ENCODE measurements at places on chromosomes 5 and 9. TPM values are rescaled to one million over a fixed set of nuclear protein-coding genes. Genes with fewer than 3 reads are reported as not detected.

- DNase-seq: peak; percentile 36
These were observed 283.3 kb downstream of the TMEM167A start for GRCh38 chr5:82793808-82794419.

DNA sequence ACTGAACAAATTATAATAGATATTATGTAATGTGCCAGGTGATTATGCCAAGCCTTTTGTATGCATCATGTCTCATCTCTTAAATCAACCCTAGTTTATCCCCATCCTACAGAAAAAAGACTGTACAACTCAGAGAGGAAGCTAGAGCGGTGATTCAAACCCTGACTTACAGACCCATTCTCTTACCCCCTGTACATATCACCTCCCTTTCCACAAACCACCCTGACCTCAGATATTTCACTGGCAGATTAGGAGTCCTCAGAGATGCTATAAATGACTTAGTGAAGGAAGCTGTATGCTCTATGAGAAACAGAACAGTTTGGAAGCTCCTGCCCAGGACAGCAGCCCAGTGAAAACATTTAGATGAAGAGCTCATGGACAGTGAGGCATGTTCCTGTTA, 79.1 kb upstream of the RARS1 start:
- no peak for DNase-seq

DNA sequence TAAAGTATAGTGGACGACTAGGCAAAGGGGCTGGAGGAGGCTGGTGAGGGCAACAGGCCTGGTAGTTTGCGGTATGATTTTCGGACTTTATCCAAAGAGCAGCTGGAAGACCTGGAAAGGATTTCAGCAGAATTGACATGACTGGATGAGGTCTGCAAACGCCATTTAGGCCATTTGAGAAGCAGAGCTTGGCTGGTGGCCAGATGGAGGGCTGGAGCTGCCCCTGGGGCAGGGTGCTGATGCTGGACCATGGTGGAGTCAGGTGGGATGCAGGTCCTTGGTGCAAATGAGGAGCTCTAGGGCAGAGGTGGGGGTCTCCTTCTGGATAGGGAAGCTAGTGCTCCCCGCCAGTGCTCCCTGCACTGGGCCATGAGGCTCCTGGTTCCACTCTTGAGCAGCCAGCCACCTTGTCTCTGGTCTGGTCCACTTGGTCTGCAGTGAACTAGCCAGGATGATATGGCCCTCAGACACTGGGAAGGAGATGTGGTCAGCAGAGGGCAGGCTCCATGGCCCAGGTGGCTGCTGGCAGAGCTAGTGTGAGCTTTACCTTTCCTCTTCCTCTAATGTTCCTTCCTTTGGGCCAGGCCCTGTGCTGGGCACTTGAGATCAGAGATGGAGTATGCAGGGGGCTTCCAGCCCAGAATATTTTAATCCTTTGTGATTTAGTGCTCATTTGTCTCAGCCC, 31.4 kb downstream of the COL27A1 start:
- DNase-seq: no peak

DNA sequence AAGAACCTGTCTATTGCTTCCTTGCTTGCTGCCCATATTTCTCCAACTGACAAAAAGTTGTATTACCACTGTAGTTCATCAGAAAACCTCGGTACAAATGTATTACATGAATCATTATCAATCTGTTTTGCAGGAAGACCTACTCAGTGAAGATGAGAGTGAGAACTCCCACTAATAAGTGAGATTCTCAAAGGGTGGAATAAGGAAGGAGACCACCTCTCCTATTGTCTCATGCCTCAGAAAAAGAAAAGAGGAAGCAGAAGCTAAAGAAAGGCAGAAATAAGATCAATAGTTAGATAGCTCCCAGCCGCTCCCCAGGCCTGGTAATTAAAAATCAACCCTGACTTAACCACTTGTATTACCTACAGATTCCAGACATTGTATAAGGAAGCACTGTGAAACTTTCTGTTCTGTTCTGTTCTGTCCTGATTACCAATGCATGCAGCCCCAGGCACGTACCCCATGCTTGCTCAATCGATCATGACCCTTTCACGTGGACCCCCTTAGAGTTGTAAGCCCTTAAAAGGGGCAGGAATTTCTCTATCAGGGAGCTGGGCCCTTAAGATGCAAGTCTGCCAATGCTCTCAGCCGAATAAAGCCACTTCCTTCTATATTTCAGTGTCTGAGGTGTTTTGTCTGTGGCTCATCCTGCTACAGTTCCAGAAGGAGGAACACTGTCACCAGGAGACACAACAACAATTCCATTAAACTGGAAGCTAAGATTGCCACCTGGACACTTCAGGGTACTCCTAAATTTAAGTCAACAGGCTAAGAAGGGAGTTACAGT, 152.5 kb upstream of the COX7C start:
- DNase-seq: no peak

GRCh38 chr9:114656301-114656700, 1.3 kb downstream of the TEX53 start:
- no peak for DNase-seq

Gene GRXCR2
- total RNA-seq: not detected

- DNase-seq: no peak
These were observed 457 bp upstream of the CDH18 start for GRCh38 chr5:19988457-19988856.

DNA sequence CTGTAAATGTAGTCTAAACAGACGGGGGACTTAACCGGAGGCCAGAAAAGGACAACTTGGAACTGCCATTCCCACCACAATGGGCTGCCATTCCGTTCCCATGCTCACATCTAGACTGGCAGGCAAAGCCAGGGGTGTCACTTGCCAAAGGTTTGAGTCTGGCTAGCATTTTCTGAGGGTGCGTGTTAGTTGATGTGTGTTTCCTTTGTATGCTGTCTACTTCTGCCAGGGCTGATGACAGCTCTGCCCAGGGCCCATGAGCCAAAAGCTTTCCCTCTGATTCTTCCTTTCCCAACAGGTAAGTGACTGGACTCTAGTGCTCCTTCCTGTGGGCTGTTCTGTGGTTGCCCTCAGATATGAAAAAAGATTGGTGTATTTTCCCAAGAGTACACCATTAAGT, 68.0 kb downstream of the ZNF608 start:
- no peak for DNase-seq

GRCh38 chr9:85742597-85742936, 813 bp upstream of the AGTPBP1 start:
- no peak for DNase-seq

GRCh38 chr5:36939969-36940858, 63.6 kb downstream of the NIPBL start:
- DNase-seq: no peak

Gene NMUR2
- total RNA-seq: not detected

DNA sequence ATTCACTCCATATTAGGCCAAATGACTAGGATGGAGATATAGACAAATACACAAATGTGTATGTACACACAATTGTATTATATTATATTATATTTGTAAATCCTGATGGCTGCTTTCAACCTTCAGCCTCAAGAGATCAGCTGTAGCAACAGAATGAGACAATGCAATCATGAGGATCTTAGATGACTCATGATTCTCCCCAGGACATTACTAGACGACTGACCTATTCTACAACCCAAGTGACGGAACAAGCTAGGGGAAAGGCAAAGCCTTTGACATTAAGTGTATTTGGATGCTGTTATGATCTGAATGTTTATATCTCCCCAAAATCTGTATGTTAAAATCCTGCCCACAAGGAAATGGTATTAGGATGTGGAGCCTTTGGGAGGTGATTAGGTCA, 66.5 kb downstream of the COX7C start:
- no peak for DNase-seq

All from neural crest cell (in vitro differentiated cells).